ENCODE measurements at places on chromosomes 13 and 19. TPM values are rescaled to one million over a fixed set of nuclear protein-coding genes. Genes with fewer than 3 reads are reported as not detected.
A peak's percentile ranks its signal among the peaks of the same experiment; 100 is the strongest.

DNA sequence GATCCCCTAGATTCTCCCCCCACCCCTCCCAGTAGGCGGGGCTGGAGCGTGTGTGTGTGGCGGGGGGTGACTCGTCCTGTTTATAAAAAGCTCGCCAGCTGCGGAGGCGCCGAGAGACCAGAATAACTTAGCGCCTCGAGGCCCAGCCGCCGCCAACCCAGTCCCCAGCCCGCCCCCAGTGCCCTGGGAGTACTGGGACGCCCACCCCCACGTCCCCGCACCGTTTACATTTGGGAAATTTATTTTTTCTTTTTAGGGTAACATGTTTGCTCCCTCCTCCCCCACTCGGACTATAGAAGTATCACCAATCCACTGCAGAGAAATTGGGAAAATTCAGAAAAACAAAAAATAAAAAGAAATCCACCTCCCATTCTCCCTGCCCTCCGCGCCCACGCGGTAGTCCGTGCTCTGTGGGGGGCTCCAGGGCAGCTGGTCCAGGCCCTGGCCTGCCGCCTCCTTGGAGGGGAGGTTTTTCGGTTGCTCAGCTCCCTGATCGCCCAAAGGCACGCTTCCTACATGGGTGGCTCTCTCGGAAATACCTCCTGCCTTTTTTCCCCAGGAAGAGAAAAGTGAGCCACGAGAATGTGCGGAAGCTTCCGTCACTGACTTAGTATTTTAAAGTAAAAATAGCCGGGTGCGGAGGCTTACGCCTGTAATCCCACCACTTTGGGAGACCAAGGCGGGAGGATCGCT lies 1.5 kb upstream of the RAB3A start:
- peak; percentile 79 for DNase-seq

GRCh38 chr13:43128504-43128961 lies 105.1 kb downstream of the DNAJC15 start:
- no peak for DNase-seq

- no peak for DNase-seq
Observed at GRCh38 chr13:106499896-106500295, 35.6 kb downstream of the EFNB2 start.

GRCh38 chr19:41753159-41753558 lies 2.2 kb upstream of the CEACAM6 start:
- peak; percentile 88 for DNase-seq

GRCh38 chr13:50783717-50784290 lies 59.7 kb downstream of the DLEU7 start:
- no peak for DNase-seq

- DNase-seq: no peak
Observed at GRCh38 chr13:50106559-50106958, 91.3 kb downstream of the KCNRG start.

The LAIR1 gene
- 6.5 TPM for total RNA-seq

DNA sequence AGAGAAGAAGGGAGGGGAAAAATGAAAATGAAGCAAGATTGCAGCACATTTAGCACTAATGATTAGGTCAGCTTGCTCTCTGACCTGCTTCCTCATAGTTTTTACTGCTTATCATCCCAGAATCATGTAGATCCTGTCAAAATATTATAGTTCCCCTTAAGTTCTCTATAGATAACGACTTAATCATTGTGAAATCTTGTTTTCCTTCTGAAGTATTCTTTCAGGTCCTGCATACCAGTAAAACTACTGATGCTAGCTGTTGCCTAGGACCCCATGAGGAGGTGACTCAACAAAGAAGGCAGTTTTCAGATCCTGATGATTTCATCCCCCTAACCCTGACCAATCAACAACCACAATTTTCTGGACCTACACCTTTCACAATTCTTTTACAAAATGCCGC lies 1131.7 kb downstream of the SLITRK5 start:
- DNase-seq: no peak

The GSX1 gene
- not detected for total RNA-seq

- no peak for DNase-seq
Observed at GRCh38 chr13:106466691-106467426, 68.6 kb downstream of the EFNB2 start.

The LMTK3 gene
- 2.5 TPM for total RNA-seq

- no peak for DNase-seq
Observed at GRCh38 chr13:22451327-22451741, 729.4 kb upstream of the SGCG start.

The NPAS1 gene
- 0.42 TPM for total RNA-seq

The KASH5 gene
- total RNA-seq: 3.3 TPM

DNA sequence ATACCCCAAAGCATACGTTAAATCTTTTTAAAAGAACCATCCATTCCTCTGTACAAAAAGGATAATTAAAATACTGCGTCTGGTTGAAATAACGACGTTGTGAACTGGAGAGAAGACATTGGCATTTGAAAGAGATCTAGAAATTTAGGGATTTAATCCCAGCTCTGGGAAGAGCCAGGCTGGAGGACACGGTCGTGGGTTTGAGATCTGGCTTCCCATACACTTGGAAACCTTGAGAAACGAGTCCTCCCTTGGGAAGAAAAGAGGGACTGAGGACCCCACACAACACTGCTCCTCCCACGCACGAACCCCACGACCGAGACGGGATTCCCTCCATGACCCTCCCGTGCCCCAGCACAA lies 625 bp downstream of the ZNF709 start:
- no peak for DNase-seq

DNA sequence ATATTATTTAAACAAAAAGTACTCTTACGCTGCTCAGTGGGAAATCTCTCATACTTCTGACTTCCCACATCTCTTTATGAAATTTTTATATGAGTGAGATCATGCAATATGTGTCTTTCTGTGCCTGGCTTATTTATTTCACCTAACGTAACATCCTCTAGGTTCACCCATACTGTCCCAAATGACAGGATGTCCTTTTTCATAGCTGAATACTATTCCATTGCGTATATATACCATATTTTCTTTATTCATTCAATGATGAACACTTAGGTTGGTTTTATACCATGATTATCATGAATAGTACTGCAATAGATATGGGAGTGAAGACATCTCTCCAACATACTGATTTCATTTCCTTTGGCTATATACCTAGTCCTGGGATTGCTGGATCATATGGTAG lies 57.8 kb upstream of the TPP2 start:
- DNase-seq: no peak

DNA sequence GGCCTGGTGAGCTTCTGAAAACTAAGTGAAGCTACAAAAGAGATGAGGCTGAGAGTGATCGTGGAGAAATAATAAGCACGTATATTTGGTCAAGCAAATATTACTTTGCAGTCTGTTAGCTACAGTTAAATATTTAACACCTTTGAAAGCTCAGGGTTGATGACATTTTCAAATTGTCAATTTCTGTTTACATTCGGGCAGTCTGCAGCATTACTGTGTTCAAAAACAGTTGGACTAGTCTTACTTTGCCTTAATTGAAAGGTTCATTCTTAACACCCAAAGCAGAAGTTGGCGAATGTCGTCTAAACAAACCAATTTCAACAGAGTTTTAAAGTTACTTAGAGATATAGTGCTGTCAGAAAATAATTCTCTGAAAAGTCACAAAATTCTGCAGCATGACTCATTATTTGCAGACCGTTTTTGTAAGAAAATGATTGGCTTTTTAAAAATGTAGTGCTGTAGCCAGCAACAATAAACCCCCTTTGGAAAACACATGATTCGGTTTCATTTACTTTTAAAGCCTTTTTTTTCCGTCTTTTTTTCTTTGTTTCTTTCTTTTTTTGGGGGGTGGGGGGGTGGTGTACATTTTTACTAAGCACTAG lies 549.0 kb downstream of the GPC6 start:
- no peak for DNase-seq

The NCR1 gene
- total RNA-seq: not detected

GRCh38 chr19:1259876-1260748 lies 9.0 kb upstream of the CIRBP start:
- DNase-seq: no peak

- DNase-seq: no peak
Observed at GRCh38 chr19:1161716-1162115, 12.4 kb downstream of the SBNO2 start.
